ENCODE measurements at places on chromosomes 1 and 21.

- H3K36me3 ChIP-seq: no peaks in the 10 kb centered on the region
- H3K4me1 ChIP-seq: no peaks in the 10 kb centered on the region
- no peak for DNase-seq
These were observed 209.5 kb upstream of the POU3F1 start for GRCh38 chr1:38256072-38256471.

GRCh38 chr1:98653123-98653522 is 8.4 kb upstream of the SNX7 start:
- no peak overlapping the region for H3K27ac ChIP-seq
- H3K4me1 ChIP-seq: no peaks in the 10 kb centered on the region
- H3K27me3 ChIP-seq: no peaks in the 10 kb centered on the region

- no peaks in the 10 kb centered on the region for H3K36me3 ChIP-seq
- no peaks in the 10 kb centered on the region for H3K27me3 ChIP-seq
- no peak overlapping the region for H3K4me3 ChIP-seq
- H3K4me1 ChIP-seq: no peaks in the 10 kb centered on the region
These were observed 90.6 kb downstream of the OBSCN start for GRCh38 chr1:228298471-228298870.

- H3K36me3 ChIP-seq: no peaks in the 10 kb centered on the region
- H3K4me1 ChIP-seq: peaks cover 28% of the 10 kb centered on the region
These were observed 45.4 kb upstream of the TENT5B start for GRCh38 chr1:27057801-27058625.

GRCh38 chr21:27677546-27677945 is 710.7 kb upstream of the ADAMTS5 start:
- no peaks in the 10 kb centered on the region for H3K27me3 ChIP-seq
- DNase-seq: no peak
- no peaks in the 10 kb centered on the region for H3K4me1 ChIP-seq

DNA sequence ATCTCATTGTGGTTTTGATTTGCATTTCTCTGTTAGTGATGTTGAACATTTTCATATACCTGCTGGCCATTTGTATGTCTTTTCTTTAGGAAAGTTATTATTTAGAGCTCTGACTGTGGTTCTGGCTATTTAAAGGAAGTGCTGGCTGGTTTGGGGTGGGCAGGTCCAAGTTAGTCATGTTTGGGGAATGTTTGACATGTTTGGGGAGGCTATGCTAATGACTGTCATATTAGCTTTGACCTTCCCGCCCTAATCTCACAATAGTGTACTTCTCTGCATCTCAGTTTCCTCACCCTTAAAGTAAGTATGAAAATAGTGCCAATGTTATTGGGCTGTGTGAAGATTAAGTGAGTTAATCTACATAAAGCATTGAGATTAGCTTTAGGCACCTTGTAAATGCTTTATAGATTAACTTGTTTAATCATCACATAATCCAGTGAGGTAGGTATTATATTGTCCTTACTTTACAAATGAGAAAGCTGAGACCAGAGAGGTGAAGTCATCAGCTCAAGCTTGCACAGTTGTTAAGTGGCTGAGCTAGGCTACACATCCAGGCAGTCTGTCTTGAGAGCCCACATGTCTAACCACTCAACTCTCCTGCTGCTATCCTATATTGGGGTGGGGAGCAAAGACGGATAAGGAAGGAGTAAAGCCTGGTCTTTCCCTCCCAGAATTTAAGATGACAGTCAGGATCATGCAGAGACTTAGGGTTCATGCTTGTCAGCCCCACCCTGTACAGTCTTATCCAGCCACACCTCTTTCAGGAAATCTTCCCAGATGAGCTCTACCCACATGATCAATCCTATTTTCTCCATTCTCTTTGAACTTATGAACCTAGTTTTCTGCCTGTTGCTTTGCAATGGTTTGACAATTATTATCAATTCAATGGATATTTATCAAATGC is 22.8 kb upstream of the CRNN start:
- H3K27ac ChIP-seq: peak overlapping the region; percentile 75
- peaks cover 51% of the 10 kb centered on the region for H3K4me1 ChIP-seq
- no peak overlapping the region for H3K4me3 ChIP-seq
- no peaks in the 10 kb centered on the region for H3K27me3 ChIP-seq
- no peaks in the 10 kb centered on the region for H3K36me3 ChIP-seq

- DNase-seq: no peak
- no peak overlapping the region for H3K4me3 ChIP-seq
- no peak overlapping the region for H3K27ac ChIP-seq
These were observed 49.7 kb downstream of the NKAIN1 start for GRCh38 chr1:31189696-31190674.

DNA sequence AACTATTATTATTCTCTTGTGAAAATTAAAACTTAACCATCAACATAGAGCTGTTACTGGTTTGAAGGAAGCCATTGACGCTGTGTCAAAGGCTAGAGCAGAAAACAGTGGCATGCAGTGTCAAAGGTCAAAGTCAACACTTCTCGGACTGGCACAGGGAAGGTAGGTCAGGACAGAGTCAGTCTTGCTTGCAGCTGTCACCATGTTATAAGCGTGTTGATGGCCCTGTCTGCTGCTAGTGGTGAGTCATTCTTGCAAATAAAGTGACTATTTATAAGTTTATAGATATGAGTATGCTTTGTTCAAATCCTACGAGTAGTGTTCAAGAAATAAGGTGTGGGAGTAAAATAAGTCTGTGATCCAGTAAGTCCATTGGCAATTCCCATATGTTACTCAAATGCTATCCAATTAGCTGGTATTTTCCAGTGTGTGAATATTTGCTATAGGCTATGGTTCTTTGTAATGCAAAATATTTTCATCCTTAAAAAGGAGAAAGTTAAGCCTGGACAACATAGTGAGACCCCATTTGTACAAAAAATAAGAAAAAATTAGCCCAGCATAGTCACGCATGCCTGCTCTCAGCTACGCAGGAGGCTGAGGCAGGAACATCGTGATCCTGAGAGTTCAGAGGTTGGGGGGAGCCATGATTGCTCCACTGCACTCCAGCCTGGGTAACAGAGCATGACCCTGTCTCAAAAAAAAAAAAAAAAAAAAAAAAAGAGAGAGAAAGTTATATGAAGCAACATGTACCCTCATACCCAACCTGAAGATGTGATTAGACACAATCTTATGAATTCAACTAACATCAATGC is 26.3 kb upstream of the TINAGL1 start:
- peaks cover 20% of the 10 kb centered on the region for H3K4me1 ChIP-seq
- no peak for DNase-seq
- H3K27ac ChIP-seq: peak overlapping the region; percentile 18
- peaks cover 33% of the 10 kb centered on the region for H3K27me3 ChIP-seq

- no peaks in the 10 kb centered on the region for H3K4me1 ChIP-seq
- no peaks in the 10 kb centered on the region for H3K27me3 ChIP-seq
- no peak for DNase-seq
- H3K36me3 ChIP-seq: no peaks in the 10 kb centered on the region
These were observed 133.0 kb downstream of the ITSN1 start for GRCh38 chr21:33775100-33775828.
